ENCODE measurements at places on chromosomes 3 and 15. TPM values are rescaled to one million over a fixed set of nuclear protein-coding genes. Genes with fewer than 3 reads are reported as not detected.

The SLC24A5 gene
- total RNA-seq = not detected

The SLC27A2 gene
- not detected for total RNA-seq

The MYLK gene
- total RNA-seq = 11.1 TPM

The GORASP1 gene
- total RNA-seq = 54.0 TPM

The AADAC gene
- total RNA-seq = not detected

The XYLB gene
- 0.91 TPM for total RNA-seq

The KLF15 gene
- total RNA-seq = 44.6 TPM

The UROC1 gene
- not detected for total RNA-seq

The ANKRD63 gene
- not detected for total RNA-seq

DNA sequence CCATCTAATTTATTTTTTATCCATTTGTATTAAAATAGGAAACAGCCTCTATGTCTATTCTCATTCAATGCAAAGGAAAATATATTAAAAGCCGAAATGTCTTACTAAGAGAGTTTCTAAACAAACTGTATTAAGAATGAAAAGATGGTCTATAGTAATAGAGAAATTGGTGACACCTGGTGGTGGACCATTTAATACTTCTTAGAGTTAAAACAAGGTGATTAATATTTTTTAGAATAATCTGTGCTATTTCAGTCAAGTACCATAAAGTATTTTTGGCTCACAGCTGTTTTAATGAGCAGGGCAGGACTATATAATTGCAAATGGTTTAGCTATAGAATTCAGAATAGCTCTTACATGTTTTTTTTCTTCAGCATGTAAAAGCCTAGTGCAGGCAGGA lies 55.7 kb downstream of the SYNPR start:
- DNase-seq = no peak

- no peak for DNase-seq
Observed at GRCh38 chr3:172272698-172273097, 175.6 kb downstream of the GHSR start.

- DNase-seq = no peak
Observed at GRCh38 chr15:77637851-77638692, 5.4 kb upstream of the LINGO1 start.

- no peak for DNase-seq
Observed at GRCh38 chr3:27354161-27354560, 15.0 kb downstream of the NEK10 start.

- DNase-seq = no peak
Observed at GRCh38 chr3:100810671-100811070, 101.4 kb downstream of the TFG start.

GRCh38 chr3:134235577-134236076 lies 15.0 kb downstream of the RYK start:
- DNase-seq = no peak

- no peak for DNase-seq
Observed at GRCh38 chr3:185479373-185479945, 19.4 kb downstream of the TMEM41A start.

GRCh38 chr15:56042498-56042897 lies 49.1 kb upstream of the NEDD4 start:
- no peak for DNase-seq

- no peak for DNase-seq
Observed at GRCh38 chr3:9405756-9406155, 8.3 kb downstream of the SETD5 start.

DNA sequence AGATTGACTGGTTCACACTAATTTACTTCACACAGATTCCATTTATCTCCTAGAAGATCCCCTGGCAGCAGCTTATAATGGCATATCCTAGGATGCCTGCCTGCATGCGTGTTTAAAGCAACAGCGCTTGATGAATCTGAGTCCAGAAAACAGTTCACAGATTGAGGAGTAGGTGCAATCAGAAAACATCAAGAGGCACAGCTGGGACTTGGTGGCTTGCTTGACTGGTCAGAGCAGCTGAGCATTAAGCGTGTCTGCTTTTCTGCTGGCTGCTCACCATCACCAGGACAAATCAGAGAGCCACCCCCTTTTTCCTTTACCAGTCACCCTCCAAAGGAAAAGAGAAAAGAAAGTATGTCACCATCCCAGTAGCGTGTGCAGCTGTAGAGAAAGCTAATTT lies 223.6 kb downstream of the WDR72 start:
- DNase-seq = no peak

DNA sequence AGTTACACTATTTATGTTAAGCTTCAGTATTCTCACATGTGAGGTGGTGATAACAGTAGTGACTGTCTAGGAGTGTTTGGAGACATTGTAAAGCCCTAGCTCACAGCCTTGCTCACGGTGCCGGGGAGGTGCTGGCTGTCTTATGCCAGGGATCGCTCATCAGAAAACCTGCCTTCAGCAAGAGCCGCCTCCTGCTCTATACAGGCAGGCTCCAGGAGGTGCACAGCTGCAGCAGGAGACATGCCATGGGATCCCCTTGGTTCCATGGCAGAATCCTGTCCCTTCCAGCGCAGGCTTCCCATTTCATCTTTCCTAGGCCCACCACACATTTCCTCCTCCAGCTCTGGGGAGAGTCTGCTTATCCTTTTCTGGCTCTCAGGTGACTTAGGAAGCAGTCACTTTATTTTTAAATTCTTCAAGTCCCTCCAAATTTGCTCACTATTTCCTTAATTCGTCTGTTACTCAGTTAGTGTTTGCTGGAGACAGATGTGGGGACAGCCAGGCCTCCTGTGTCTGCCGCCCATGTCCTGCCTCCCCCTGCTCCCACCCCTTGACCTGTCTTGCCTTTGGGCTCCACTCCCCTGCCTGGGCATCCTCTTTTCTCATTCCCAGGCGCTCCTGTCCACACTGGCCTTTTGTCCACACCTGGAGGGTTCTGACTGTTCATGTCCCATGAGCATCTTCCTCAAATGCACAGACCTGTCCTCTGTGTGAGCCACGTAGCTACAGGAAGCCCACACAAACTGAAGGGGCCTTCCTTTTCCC lies 31.7 kb downstream of the SLCO2A1 start:
- DNase-seq = no peak

DNA sequence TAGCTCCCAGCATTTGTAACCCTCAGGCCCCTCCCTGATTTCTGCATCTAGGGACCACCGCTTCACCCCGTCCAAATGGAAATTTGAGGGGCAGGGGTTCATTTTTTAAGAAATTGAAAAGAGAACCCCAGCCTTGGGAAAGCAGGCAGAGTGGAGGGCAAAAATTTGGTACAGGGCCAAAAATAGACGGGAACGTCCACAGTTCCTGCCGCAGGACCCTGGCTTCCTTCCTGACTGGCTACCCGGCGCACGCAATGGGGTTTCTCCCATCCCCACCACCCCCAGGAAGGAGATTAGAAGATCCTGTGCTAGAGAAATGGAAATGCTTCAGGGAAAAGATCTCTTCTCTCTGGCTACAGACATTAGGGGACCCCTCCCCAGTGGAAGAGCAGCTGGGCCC lies 20.9 kb downstream of the GP9 start:
- no peak for DNase-seq

DNA sequence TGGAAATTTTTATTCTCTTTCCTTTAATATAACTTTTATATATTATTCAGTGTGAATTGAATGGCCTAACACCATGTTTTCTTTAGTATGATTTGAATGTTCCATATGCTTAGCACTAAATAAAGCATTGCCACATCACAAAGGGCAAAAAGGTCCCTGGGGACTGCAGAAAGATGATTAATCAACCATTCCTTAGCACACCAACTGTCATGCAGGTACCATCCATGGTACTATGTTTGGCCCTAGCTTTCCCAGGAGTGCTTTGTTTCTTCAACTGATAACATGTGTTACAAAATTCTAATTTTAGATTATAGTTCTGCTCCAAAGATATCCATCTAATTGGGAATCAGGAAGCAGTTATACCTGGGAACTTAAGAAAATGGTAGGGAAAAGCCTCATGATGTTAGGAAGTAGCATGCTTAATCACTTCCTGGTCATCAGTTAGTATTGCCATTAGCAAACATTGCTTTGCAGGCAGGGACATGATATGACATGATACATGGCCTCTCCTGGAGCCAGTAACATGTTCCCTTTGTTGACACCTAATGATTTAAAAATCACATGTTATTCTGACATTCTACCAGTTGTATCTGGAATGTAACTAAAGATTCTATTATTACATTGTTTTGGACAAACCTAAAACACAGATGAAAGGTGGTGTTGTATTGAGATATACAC lies 712.6 kb upstream of the GBE1 start:
- DNase-seq = no peak

- DNase-seq = no peak
Observed at GRCh38 chr3:182530316-182530715, 263.0 kb upstream of the ATP11B start.

DNA sequence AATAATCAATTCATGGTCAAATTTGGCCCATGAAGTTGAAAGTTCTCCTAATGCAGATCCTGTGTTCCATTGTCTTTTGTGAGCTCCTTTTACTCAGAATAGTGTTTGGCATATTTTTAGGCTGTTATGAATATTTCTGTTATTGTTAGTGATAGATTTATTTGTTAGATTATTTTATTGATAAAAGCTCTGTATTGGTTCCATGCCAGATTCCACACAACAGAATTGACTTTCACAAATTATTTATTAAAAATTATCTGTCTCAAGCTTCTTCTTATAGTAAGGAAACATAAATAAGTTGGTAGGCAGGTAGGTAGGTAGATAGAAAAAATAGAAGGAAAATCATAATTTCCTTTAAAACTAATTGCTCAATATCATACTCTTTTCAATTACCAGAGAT lies 557.4 kb downstream of the CADM2 start:
- no peak for DNase-seq

GRCh38 chr3:96813820-96814650 lies at the start of gene EPHA6:
Gene EPHA6 (plus strand): TSS chr3:96814594.
- peak; percentile 37 for DNase-seq

DNA sequence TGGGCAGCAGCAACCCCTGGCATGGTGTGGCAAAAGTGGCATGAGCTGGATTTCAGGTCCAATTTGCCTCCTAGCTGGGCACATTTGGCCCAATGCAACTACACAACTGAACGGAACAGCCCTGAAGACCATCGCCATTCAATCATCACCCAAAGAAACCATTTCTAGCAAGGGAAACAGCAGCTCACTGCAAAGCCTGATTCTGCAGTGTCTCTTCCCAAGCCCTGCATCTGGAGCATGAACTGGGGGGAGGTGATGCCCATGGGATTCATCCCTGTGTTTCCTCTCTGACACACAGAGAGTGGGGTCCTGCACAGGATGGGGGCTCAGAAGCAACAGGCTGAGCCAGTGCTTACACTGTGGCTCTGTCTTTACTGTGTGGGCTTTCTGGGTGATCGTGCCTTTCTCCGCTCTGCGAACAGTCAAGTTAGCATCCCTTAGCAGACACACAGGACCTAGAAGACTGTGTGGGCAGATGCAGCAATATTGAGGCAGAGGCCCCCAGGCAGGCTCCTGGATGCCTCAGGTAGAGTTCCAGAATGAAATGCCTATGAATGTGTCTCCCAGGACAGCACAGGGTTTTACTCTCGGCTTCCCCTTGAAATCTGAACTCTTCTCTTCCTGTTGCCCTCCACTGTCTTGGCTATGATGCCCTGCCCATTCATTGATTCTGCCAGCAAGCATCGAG lies 91.1 kb upstream of the ALDH1A3 start:
- DNase-seq = no peak

DNA sequence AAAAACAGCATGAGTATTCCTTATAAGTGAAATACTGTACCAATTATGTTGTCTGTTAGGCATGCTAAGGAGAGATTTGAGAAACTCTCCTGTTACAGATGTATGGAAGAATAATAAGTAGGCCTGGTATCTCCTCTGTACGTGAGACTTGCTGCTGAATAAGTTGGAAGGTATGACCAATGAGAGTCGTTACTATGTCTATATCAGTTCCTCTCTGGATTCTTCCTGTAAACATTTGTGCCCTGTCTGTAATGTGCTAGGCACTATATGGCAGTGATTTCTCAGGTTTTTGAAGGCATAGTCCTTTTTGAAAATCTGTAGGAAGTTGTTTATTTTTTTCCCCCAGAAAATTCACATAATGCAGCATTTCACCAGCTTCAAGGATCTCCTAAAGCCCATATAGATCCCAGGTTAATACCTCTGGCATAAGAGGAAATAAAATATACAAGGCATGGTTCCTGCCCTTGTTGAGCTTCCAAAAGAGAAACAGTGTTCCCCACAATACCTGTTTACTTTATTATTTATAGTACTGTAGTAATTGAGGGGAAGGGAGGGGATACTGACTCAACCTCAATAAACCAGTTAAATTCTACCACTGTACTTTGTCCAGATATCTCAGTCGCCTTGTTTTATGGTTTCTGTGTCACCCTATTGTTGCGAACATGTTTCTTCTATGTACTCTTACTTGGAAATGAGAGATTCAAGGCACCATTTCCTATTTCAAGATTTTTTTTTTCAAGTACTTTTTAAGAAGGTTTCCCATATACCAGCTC lies 28.6 kb downstream of the MAP2K5 start:
- no peak for DNase-seq
